Fibroblast of skin of left quadriceps (primary cell): ENCODE measurements at places on chromosomes 5 and 9.

GRCh38 chr9:20462410-20462809 lies 159.9 kb downstream of the MLLT3 start:
- DNase-seq, result no peak

DNA sequence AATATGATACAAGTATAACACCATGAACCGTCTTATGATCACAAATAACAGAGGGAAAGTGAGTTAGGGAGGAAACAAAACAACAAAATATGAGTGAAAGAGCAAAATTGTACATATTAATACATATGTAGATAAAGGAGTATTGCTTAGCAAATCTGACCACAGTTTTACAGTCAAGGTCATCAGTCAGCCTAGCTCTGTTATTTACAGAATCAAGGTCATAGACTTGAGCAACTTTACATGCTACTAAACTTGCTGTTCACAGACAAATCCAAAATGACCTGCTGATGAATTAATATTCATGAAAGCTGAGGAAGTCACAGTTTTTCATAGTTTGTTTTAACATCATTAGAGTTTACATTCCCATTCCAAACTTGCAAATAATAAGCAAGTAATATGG lies 1387.7 kb upstream of the ACO1 start:
- DNase-seq, result no peak

DNA sequence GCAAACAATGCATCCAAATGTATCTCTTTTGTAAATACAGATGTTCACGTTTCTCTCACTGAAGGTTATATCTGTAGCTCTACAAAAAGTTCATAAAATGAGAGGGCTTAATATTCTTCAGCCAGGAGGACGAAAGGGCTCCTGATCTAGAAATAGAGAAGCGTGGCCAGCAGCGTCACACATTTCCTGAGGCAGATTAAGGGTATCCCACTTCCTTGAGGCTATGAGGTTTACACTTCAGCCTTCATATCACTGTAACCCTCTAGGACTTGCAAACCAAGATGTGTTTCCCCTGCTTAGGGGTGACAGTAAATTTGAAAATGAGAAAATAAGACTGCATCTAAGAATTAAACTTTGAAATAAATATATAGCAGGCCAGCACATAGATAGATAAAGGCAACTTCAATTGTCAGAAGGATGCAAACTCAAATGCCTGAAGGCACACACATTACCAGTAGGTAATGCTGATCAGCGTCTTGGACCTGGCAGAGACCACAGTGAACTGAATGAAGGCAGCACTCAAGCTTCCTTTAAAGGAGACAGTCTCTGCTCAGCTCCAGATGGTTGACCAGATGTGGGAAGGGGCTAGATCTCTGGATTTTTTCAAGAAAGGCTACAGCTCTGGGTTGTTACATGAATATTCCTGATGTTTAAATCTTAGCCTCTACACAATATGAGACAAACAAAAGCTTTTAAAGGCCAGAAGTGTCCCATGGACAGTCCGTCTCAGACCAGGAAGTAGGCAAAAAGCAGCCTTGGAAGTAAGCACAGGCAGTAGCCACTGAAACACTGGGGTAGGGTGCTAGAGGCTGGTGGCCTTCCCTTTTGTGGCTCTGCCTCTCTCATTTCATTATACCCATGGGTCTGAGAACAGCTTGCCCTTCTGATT lies 197.7 kb downstream of the MCTP1 start:
- DNase-seq, result no peak

DNA sequence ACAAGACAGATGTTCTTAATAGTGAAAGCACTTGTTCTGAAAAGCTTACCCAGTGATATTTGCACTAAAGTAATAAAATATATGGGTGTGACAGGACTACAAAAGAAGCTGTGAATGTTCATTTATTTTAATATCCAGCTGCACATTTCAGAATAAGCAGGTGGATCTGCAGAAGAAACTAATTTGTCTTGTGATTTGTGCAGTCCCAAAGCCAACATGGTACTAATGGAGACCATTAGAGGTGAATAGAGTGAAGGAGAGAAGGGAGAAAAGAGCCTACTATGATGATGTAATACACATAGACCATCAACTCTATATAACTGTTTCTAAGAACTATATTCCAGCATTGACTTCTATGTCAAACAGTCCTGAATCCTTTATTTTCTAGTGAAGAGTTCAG lies 362.8 kb downstream of the ISL1 start:
- DNase-seq, result no peak

GRCh38 chr5:72093217-72093616 lies 14.1 kb upstream of the MAP1B start:
- no peak for DNase-seq

GRCh38 chr9:33138768-33139167 lies 28.4 kb downstream of the B4GALT1 start:
- no peak for DNase-seq

DNA sequence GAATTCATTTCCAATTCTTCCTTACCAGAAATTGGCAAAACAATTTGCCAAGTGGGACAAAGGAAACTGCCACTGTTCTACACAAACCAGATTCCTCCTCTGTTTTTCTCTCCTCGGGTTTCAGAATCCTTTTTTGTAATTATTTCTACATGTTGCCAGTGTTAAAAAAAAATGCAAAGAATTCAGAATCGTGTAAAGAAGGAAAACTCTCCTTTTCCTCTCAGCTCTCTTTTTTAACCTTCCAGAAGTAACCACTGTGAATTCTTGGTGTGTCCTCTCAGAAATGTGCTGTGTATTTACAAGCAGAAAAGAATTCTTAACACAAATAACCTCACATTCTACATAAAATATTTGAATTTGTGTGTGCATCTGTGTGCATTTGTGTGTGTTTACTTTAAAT lies 224.6 kb downstream of the DRD1 start:
- no peak for DNase-seq

- peak; percentile 33 for DNase-seq
Observed at GRCh38 chr5:149211566-149211965, 60.1 kb upstream of the AFAP1L1 start.

DNA sequence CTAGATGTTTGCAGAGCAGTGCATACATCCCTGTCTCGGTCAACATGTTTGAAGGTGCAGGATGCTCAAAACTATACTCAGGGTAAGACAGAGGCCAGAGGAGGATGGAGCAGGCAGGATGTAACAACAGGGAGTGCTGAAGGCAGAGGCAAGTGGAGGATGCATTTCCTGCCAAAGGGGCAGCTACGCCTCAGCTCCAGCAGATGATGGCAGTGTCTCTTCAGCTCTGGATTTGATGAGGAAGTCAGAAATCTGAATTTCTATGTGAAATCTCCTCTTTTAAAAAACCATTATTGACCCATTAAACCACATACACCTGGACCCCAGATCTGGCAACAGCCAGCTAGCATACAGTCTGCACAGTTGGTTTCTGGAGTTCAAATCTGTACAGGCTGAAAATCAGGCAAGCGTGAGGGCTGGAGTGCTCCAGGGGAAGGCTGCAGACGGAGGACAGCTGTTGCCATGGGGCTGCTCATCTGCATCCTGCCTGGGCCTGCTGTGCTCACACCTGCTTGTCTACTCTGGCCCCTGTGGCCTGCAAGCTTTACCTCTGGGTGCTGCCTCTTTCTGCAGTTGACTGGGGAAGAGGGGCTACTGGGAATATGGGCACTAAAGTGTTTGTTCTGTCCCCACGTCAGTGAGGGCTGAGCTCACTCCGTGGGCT lies 152.9 kb upstream of the SLC28A3 start:
- no peak for DNase-seq

DNA sequence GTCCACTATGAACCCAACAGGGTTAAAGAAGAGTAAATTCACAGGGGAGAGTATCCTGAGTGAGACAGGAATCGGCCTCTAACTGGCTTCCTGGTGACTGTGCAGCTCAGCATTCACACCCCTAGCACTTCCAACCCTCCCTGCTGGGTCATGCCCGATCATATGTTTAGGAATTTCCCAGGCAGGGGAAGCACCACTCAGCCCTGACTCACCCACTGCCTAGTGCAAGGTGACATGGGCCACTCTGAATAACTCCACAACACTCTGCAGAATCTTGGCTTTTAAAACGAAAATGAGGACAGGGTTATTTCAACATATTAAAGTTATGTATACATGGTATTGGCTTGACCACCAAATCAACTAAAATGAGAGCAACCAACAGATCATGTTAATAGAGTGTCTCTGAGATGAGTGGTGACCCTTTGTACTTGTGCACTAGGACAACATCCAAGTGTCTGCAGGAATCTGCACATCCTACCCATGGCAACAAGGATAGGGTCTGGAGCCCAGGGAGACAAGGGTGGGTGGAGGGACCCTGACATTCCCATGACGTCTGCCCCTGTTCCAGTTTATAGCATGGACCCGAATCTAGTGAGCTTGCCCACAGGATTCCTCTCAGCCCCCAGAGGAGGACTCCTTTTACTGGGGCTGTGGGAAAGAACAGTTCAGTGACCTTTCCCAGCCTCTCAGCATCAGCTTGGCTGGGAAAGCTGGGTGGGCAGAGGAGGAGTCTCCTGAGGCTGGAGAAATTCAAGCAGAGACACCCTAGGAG lies 485.8 kb downstream of the SEMA5A start:
- DNase-seq, result peak; percentile 69

- no peak for DNase-seq
Observed at GRCh38 chr9:79969393-79970145, 397.8 kb downstream of the TLE4 start.

- DNase-seq, result no peak
Observed at GRCh38 chr5:14593326-14594021, 11.9 kb downstream of the OTULINL start.

- no peak for DNase-seq
Observed at GRCh38 chr9:91785447-91785842, 164.6 kb downstream of the ROR2 start.

GRCh38 chr9:91954841-91955471 lies 4.9 kb upstream of the ROR2 start:
- DNase-seq, result peak; percentile 84

- no peak for DNase-seq
Observed at GRCh38 chr5:141615991-141616720, 2.6 kb downstream of the DIAPH1 start.

- no peak for DNase-seq
Observed at GRCh38 chr9:99006979-99007378, 63.3 kb downstream of the COL15A1 start.
